ENCODE measurements at places on chromosomes 11 and 22. TPM values are rescaled to one million over a fixed set of nuclear protein-coding genes. Genes with fewer than 3 reads are reported as not detected.

Gene FOLR2
- not detected for total RNA-seq

Gene MUC6
- not detected for total RNA-seq

Gene OR5B12
- total RNA-seq: not detected

Gene C22orf42
- total RNA-seq: not detected

Gene NOL12
- total RNA-seq: 25.9 TPM

Gene SYNGR1
- 14.9 TPM for total RNA-seq

Gene DDX25
- not detected for total RNA-seq
